Left hindlimb (tissue), 1 donor: ENCODE measurements at places on chromosomes 11 and 22.

DNA sequence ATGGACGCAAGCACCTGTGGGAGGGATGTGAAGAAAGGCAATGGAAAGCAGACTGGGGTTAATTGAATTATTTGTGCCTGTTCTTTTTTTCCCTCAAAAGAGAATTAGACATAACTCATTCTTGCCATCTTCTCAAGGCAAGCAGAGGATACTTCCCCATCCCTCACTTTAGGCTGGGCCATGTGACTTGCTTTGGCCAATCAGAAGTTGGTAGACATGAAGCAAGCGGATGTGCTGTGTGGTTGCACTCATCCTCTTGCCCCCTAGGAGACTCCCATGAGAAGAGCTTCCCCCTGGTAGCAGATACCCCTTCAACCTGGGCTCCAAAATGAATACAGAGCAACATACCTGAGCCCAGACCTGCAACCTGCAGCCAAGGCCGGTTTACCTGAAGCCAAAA, 124.4 kb upstream of the ZC3H12C start:
- no peak for DNase-seq

- DNase-seq = no peak
Observed at GRCh38 chr11:120057595-120058581, 80.0 kb downstream of the TRIM29 start.

- no peak for DNase-seq
Observed at GRCh38 chr11:114243461-114244372, 52.5 kb upstream of the NNMT start.

- DNase-seq = no peak
Observed at GRCh38 chr11:19394525-19395016, 153.8 kb upstream of the E2F8 start.

GRCh38 chr22:29625090-29625825, 21.8 kb downstream of the NF2 start:
- DNase-seq = no peak

GRCh38 chr11:61541598-61541997, 33.0 kb downstream of the LRRC10B start:
- peak; percentile 60 for DNase-seq

DNA sequence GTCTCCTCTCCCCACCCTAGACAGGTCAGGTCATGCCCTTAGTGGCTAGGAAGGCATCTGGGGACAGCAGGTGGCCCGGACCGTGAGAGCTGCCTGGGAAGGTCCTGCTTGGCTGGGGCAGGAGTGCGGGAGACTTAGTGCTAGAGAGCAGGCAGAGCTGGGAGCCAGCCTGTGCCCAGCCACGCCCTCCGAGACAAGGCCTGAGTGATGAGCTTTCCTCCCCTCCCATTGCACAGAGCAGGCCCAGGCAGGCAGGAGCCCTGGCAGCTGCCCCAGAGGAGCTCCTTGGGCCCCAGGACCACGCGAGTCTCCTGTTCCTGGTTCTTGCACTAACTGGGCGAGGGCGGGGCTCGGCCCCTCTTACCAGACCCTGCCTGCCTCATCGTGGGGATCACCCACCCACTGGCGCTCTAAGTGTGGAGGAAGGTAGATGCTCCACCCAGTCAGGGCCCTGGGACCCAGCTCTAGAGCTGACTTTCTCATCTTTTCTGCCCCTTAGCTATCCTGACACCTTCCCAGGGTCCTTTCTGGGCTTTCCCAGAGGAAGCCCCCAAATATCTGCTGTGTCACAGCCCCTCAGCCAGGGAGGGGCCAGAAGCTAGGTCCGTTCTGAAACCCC, 44.9 kb downstream of the MACROD1 start:
- no peak for DNase-seq

- no peak for DNase-seq
Observed at GRCh38 chr11:66004186-66004585, 1.9 kb downstream of the BANF1 start.

DNA sequence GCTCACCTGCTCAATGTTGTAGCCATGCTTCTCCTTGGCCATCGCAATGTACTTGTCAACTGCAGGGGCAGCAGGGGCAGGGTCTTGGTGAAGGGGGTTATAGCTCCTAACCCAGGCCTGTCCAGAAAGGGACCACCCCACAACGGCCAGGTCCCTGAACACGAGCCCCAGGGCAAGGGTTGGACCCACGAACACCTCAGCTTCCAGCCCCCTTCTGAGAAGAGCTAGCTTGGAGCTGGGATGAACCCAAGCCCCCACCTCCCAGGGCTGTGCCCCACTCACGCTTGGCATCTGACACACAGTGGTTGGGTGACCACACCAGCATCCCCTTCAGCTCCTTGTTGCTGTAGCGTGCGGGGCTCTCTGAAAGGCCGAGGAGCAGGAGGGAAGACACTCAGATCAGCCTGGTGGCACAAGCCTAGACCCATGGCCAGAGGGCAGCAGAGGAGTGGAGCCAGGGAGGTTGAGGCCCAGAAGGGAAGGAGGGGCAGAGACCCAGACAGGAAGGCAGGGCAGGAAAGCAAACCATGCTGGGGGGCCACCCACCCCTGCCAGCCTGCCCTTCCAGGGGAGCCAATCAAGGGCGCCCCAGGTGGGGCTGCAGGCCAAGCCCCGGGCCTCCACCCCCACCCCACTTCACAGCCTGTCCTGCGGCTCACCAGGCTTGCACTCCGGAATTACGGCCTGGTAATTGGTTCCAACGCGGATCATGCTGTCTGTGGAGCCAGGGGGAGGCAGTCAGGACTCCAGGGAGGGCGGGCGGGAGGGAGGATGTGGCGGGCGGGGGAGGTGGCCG, 1.9 kb downstream of the RCOR2 start:
- no peak for DNase-seq

- no peak for DNase-seq
Observed at GRCh38 chr11:109423466-109424190, 1.6 kb downstream of the C11orf87 start.

GRCh38 chr11:117259417-117259816, 26.9 kb downstream of the RNF214 start:
- DNase-seq = no peak

DNA sequence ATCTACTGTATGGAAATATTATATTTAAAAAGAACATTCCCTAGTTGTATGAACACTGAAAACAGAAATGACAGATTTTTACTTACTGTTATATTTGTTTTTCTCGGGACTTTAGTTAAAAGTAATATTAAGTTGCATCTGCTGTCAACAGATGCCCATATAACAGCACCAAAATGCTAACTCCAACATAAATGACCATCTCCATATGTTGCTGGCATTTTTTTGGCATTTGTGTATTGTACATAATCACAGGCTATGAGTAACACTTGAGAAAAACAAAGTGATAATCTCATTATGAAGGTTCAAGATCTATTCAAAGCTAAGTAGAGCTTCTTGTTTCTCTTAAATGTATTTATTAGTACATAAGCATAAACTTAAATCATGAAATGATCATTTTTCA, 172.0 kb downstream of the CNTN5 start:
- no peak for DNase-seq

DNA sequence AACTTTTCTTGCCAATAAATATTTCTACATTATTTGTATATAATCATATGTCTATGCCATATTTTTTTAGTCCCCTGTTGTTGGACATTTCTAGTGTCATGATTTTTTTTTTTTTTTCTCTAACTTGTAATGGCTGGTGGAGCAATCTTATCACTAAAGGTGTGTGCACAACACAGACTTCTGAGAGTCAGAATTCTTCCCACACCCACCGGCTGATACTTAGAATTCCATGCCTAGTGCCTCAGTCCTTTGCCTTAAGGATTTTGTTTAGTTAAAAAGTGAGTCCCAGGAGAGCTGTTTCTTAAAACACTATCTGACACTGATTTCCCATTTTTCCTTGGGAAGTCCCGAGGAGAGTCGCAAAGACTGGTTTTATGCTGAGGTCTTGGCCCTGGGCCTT, 87.7 kb upstream of the BARX2 start:
- no peak for DNase-seq

DNA sequence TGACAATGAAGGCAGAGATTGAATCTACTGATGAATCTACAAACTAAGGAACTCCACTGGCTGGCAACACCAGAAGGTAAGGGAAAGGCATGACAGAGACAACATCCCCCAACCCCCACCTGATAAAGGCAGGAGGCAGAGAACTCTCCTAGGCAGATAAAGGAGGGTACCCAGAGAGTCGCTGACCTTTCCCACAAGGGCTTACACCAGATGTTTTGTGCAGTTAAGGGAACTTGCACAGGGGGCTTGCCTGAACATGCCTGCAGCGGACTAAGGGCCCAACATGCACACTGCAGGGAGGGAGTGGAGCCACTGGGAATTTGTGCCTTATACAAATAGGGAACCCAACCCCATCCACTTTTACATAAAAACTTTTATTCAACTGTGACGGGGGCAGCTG, 1996.9 kb upstream of the RAG2 start:
- DNase-seq = no peak

DNA sequence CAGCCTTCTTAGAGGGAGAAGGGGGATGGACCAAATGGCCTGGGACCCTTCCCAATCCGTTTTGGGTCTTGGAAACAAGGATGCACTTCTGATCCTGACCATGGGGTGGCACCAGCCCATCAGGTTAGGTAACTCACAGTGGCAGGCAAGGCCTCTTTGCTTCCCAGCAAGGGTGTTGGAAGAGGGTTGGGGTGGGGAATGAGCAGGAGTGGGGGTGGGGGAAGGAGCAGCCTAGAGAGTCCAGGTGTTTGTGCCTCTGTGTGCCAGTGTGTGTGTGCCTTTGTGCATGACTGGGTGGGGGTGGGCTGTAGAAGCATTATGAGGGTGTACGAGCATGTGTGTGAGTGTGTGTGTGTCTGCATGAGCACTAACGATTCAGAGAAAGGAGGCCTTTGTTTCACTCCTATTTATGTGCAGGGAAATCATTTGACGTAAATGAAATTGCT, 213.1 kb downstream of the INSC start:
- DNase-seq = peak; percentile 81

DNA sequence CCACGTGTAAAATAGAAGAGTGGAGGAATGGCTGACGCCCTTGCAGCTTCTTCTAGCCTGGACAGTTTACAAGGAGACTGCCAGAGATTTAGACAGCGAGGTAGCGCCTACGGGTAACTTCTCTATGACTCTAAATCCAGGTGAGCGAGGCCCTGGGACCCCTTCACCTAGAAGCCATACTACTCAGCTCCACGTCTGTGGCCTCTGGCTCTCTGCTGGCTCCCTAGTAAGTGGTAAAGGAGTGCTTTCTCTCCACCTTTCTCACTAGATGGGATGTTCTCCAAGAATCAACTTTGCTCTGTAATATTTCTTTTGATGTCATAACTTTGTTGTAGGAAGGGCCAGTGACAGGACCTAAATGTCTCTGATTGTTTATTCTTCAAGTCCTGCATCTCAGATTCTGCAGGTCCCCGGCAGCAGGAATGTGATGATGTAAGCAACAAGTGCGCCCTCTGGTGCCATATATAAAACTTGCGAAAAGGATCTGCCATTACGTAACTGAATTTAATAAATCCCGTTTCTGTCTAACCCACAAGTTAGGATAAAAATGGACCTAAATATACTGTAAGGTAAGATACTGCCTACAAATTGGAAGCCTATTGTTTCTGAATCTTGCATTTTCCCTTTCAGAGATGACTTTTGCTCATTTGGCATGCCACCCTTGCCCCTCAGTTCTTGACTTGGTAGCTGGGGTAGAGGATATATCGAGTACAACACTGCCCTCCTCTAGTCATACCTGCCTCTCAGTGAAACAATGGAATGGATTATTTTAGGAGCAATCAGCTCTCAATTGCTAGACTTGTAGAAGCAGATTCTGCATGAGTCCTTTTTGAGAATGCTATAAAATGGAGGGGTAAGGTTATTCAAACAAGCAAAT, 11.0 kb upstream of the PTPN5 start:
- no peak for DNase-seq

- no peak for DNase-seq
Observed at GRCh38 chr22:20089226-20089976, 9.4 kb downstream of the DGCR8 start.

- peak; percentile 88 for DNase-seq
Observed at GRCh38 chr11:33899400-33900037, 7.6 kb upstream of the LMO2 start.

DNA sequence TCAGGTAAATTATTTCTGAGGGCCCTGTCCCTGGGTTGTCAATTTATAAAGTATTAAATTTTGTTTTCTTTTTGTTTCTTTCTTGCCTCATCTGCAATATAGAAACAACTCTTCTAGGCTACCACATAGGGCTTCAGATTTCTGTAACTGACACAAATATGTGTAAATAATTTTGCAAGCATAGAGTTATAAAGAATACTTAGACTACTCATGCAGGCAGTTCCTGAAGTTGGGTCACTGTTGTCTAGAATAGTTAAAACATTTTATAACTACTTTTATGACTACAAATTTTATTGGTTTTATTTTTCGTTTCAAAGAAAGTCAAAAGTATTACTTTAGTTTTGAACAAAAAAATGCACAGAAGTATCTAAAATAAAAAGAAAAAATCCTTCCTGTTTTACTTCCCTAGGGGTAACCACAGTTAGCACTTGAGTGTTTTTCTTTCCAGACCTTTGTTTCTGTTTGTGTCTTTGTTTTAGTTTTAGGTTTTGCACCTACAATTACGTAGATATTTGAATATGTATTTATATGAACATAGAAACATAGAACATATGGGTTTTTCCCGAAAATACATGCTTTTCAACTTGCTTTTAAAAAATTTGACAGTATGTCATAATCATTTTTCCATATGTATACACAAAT, 12.4 kb upstream of the TMEM123 start:
- DNase-seq = no peak

- no peak for DNase-seq
Observed at GRCh38 chr11:123183391-123184099, 11.5 kb downstream of the CLMP start.

- DNase-seq = no peak
Observed at GRCh38 chr11:44607987-44608386, 42.5 kb downstream of the CD82 start.

DNA sequence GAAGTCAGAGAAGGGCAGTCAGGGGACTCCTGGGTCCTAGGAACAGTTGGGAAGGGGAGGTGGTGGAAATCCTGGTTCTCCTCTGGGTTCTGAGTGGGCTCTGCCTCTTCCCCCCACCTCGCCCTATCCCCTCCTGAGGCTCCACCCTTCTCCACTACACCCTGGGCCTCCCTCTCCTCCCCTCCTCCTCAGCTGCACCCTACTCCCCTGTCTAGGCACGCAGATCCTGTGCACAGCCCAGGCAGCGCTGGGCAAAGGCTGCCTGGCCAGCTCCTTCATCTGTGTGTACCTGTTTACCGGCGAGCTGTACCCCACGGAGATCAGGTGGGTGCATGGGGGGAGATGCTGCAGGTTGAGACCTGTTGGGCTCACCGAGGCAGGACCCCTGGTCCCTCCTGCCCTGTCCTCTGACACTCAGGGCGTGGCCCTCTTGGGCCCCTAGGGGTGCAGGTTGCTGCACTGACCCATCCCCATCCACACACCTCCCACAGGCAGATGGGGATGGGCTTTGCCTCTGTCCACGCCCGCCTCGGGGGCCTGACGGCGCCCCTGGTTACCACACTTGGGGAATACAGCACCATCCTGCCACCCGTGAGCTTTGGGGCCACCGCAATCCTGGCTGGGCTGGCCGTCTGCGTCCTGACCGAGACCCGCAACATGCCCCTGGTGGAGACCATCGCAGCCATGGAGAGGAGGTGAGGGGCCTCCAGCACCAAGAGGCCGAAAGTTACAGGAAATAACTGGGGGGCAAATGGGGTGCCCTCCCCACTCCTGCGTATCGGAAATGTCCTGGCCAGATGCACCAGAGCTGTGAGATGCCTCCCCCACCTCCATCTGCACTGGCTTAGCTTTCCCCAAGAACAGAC, 25.3 kb upstream of the POLA2 start:
- no peak for DNase-seq
